ENCODE measurements at places on chromosomes 4 and X.

- peak; percentile 23 for DNase-seq
These were observed 667 bp downstream of the G3BP2 start for GRCh38 chr4:75672461-75673026.

- no peak for DNase-seq
These were observed 12.8 kb upstream of the LIMCH1 start for GRCh38 chr4:41525129-41525528.

DNA sequence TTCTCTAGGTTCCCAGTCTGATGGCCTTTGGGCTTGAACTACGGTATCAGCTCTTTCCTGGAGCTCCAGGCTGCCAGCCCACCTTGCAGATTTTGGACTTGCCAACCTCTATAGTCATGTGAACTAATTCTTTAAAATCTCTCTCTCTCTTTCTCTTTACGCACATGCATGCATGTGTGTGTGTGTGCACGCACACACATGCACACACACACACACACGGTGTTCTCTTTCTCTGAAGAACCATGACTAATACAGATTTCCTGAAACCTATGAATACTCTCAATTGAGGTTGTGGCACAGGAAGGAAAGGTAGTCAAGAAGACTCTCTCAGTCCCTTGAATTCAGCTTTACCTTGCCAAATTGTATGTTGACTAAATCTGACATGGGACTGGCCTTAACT, 6.2 kb upstream of the ZCCHC13 start:
- DNase-seq: no peak

DNA sequence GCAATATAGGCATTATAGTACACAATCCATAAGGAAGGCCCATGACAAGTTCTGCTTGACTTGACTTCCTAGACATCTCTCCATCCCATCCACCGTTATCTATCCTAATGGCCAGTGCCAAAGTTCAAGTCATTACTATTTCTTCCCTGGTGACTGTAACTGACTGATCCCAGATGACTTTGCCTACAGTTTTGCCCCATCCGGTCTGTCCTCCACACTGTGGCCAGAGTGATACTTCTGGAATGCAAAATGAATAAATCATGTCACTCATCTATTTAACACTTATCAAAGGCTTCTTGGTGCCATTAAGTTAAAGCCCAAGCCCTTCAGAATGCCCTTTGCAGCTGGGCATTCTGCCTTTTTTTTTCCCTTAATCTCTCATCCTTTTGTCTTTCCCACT, 130.8 kb downstream of the PPARGC1A start:
- no peak for DNase-seq

- DNase-seq: no peak
These were observed 102.6 kb downstream of the IL1RAPL2 start for GRCh38 chrX:104668550-104668949.

GRCh38 chr4:45437381-45437780, 686.5 kb downstream of the GABRG1 start:
- no peak for DNase-seq

DNA sequence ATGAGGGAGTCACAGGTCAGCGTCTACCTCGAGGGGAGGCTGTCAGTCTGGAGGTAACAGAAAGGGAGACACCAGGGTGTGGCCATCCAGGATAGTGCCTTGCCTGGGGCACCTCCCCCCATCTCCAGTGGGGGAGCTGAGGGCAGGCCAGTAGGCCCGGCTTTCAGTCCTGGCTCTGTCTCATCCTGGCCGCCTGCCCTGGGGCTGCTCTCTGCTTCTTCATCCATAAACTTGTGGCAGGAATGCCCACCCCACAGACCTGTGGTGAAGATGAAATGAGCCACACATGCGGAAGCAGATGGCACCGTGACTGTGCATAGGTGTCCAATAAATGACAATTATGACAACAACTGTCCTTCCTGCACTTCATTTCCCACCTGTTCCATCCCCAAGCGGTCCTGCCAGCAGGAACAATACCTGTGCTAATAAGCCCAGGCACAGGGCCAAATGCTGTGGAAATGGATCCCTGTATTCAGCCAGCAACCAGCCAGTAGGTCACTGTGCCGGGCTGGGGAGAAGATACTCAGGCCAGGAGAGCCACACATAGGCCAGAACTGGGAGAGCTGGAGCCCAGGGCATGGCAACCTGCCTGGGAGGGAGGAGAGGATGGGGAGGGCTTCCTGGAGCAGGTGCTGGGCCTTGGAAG, 30.2 kb downstream of the TRO start:
- DNase-seq: no peak

GRCh38 chr4:80839281-80839680, 191.2 kb upstream of the BMP3 start:
- DNase-seq: no peak

DNA sequence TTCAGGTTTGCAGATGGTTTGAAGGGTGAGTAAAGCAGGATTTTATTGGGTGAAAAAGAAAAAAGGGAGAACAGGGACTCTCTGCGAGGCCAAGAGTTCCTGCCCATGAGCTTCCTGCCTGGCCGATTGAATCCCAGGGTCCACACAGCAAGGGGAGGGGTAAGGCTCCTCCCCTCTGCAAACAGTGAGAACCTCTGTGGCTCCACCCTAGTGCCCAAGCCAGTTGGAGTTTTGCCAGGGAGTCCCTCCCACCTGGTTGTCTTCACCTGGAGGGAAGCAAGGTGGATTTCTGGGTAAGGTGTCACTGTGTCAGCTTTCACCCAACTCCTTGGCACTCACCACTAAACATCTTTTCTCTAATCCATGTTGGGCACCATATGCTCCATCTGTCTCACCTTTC, 70.9 kb downstream of the PDHA2 start:
- no peak for DNase-seq

DNA sequence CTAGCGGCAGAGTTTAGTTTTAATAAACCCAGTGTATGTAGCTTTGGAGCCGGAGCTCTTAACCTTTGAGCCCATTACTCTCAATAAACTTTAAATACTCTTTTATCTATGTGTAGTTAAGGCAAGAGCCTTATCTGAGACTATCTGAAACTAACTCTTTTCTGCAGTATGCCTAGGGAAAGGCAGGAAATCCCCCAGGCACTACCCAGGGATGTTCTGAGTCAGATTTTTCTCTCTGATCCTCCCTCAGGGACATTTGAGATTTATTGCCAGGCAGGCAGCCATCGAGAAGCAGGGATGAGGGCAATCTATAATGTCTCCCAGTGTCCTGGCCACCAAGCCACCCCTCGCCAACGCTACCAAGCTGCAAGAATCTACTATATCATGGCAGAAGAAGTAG, 39.1 kb downstream of the HEPH start:
- no peak for DNase-seq

- DNase-seq: no peak
These were observed 205.0 kb upstream of the PDE5A start for GRCh38 chr4:119833611-119834010.

GRCh38 chr4:111115881-111116280, 493.0 kb upstream of the PITX2 start:
- no peak for DNase-seq

- DNase-seq: no peak
These were observed 31.2 kb downstream of the LRBA start for GRCh38 chr4:150983851-150984250.

GRCh38 chr4:26993539-26993938, 132.9 kb downstream of the STIM2 start:
- no peak for DNase-seq

GRCh38 chr4:26080870-26081628, 167.0 kb downstream of the SMIM20 start:
- DNase-seq: no peak

DNA sequence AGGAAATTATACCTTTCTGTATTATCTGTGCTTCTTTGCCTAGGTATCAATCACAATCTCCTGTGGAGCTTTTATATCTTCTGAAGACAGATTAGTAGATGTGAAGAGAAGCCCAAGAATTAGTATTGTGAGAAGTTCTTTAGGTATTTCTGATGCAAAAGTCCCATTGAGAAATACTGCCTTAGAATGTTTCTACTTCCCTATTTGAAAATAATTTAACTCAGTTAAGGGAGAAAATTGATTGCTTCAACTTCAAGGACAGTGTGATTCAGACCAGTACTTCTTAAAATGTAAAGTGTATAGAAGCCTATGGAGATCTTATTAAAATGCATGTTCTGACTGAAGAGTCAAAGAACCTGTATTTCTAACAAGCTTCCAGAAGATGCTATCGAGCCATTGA, 9.0 kb downstream of the EIF1AX start:
- DNase-seq: peak; percentile 65

DNA sequence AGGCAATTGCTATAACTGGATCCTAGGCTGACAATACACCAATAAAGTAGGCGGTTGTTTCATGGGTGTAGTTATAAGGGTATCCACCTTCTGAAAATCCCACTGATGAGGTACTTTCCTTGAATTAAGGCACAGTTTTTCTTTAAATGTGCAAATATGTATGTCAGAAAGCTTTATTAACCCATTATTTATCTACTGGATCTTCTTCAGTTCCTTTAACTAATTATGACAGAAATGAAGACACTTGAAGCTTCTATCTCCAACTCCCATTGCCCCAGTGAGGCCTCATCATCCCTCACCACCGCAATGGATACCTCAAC, 159.6 kb upstream of the KLF3 start:
- DNase-seq: no peak

- no peak for DNase-seq
These were observed at the start of gene MSN for GRCh38 chrX:65667503-65668376. Gene MSN, plus strand, starts transcription at chrX:65667654. Its CDS starts 188 bp downstream, at chrX:65667842.

DNA sequence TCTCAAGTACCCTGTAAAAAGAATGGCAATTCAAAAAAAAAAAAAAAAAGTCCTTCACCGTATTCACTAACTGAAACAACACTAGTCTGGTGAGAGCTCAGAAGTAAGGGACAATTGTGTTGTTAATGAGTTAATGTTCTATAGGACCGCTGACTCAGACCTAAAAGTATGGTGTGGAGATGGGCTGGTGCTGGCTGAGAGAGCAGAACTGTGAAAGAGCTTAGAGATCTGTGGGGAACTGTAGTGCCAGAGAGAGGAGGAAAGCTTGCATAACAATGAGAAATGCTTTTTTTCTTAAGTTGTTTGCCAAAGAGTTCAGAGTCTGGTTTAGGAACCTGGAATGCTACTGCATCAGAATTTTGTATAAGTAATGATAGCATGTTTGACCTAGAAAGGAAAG, 65.1 kb downstream of the LHFPL1 start:
- no peak for DNase-seq

Measured in AML-193 (cell line).